ENCODE measurements at places on chromosomes 16 and 17. TPM values are rescaled to one million over a fixed set of nuclear protein-coding genes. Genes with fewer than 3 reads are reported as not detected.

The CDRT15L2 gene
- total RNA-seq, result not detected

The TPSD1 gene
- not detected for total RNA-seq

The HOXB3 gene
- total RNA-seq, result 11.2 TPM

The CSH1 gene
- not detected for total RNA-seq

The SLC9A5 gene
- 1.7 TPM for total RNA-seq

The TMEM204 gene
- 125 TPM for total RNA-seq

The GABARAPL2 gene
- total RNA-seq, result 100 TPM

The C16orf86 gene
- total RNA-seq, result 3.6 TPM

The KIF2B gene
- not detected for total RNA-seq

The KRT12 gene
- total RNA-seq, result not detected

The TNFSF13 gene
- 3.8 TPM for total RNA-seq

The CDH1 gene
- 0.20 TPM for total RNA-seq

The KREMEN2 gene
- total RNA-seq, result not detected

The DNAH2 gene
- not detected for total RNA-seq

The ZPBP2 gene
- 1.2 TPM for total RNA-seq

The CCDC144A gene
- total RNA-seq, result 9.9 TPM

The SLC47A1 gene
- not detected for total RNA-seq

The MYH13 gene
- total RNA-seq, result not detected

The NSRP1 gene
- total RNA-seq, result 31.5 TPM

The KRTAP2-1 gene
- not detected for total RNA-seq

The GLP2R gene
- not detected for total RNA-seq

The CCL14 gene
- total RNA-seq, result not detected

The AGRP gene
- total RNA-seq, result not detected

The HASPIN gene
- 0.28 TPM for total RNA-seq

The C1QTNF8 gene
- not detected for total RNA-seq

The KCNG4 gene
- not detected for total RNA-seq

The CCL1 gene
- not detected for total RNA-seq

The PIPOX gene
- total RNA-seq, result 3.6 TPM

The KRTAP9-8 gene
- total RNA-seq, result not detected

The CHST4 gene
- total RNA-seq, result not detected

The ELMO3 gene
- 10.6 TPM for total RNA-seq

The CACNG5 gene
- not detected for total RNA-seq

The PABPN1L gene
- not detected for total RNA-seq

The KARS1 gene
- total RNA-seq, result 120 TPM

The ARHGAP44 gene
- total RNA-seq, result not detected

The RAB26 gene
- total RNA-seq, result not detected

The DUSP3 gene
- total RNA-seq, result 13.1 TPM

The SLFN14 gene
- not detected for total RNA-seq

The PRKCB gene
- 106 TPM for total RNA-seq
